ENCODE measurements at places on chromosomes 6 and 20. TPM values are rescaled to one million over a fixed set of nuclear protein-coding genes. Genes with fewer than 3 reads are reported as not detected.

DNA sequence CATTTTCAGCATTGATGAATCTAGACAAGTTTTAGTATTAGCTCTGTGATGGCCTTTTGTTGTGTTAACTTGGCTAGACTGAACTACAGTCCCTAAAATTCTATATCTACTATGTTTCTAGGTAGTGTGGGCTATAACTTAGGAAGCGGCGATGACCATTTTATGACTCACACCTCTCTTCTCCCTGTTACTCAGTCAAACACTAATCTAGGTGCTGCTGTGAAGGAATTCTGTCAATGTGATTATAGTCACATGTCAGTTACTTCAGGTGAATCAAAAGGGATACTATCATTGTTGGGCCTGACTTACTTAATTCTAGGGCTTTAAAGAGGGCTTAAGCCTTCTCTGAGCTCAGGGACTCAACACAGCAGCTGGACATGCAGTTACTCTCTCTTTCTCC lies 691.5 kb upstream of the MAP3K7 start:
- DNase-seq, result no peak

GRCh38 chr6:113315879-113316278 lies 541.3 kb upstream of the MARCKS start:
- DNase-seq, result no peak

DNA sequence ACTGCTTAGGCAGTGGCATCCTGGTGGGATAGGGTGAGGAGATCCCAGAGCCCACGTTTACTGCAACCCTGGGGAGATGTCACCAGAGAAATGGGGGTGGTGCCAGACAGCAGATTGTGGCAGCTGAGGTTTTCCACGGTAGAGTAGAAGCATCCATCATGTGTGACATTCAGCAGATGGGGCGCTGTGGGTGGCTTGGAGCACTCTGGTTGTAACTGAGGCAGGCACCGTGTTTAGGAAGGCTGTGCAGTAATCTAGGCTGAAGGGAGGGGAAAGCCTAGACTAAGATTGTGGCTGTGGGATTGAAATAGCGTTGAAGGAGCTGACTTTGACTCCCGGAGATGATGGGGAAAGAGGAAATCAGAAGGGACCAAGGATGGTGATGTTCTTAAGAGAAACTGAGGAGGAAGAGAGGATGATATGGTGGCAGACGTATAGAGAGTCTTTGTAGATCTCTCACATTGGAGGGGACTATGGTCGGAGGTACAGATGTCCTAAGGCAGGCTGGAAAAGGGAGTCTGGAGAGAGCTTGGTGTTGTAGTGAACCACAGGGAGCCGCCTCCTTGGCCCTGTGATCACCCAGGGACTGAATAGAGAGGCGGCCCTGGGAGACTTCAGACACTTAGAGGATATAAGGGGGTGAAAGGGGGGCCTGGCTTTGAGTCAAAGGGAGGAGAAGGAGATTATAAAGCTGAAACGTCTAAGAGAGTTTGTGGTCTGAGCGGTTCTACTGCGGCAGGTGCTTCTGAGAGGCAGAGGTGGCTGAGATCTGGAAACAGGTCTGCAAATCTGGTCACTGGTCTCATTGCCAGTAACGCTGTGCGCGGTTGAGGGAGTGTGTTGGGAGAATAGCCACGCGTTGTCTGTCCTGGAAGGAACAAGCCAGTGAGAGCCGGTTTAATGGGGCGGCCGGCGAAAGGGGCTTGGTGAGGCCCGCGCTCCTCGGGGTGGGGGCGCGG lies 792 bp upstream of the MICA start:
- DNase-seq, result no peak

- no peak for DNase-seq
Observed at GRCh38 chr6:46538800-46539480, 47.7 kb upstream of the RCAN2 start.

DNA sequence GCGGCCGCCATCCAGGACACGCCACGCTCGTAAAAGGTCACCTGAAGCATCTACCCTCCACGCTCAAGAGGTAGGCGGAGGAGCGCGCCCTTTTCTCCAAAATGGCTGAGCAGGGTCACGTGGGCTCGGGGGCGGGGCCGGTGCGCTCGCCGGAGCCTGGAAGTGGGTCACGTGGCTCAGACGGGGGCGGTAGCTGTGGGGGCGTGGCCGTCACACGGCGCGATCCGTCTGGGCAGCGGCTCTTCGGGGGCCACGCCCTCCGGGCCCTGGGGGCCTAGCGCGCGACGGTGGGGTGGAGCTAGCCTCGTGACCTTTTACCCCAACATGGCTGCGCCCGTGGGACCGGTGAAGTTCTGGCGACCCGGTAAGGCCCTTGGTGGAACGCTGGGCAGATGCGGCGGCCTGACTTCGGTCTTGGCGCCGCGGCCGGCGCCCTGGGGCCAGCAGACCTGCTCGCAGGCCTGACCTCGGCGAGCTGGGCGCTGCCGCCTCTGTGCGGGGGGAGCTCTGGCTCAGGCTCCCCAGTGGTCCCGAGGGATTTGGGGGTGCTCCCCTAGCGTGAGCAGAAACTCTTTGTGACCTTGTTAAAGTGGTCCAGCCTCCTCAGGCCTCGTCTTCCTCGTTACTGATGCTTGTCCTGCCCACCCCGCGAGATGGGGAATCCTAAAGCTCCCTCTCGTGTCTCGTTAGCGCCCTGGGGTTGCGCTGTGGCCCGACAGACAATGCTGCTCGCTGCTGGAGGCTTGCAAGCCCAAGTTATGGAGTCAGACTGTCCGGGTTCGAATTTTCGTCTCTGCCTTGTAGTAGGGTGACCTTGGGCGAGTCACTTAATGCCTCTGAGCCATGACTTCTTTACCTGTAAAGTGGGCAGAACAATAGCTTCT lies at the start of gene DHX35:
Gene DHX35 (plus strand): TSS at position 301 of the 884 bp plus-strand sequence. CDS start 24 bp downstream, at position 325.
- DNase-seq, result peak; percentile 99

Gene CALHM4
- not detected for total RNA-seq
